Suprapubic skin (tissue), 4 donors: ENCODE measurements at places on chromosomes 5 and 9. TPM values are rescaled to one million over a fixed set of nuclear protein-coding genes. Genes with fewer than 3 reads are reported as not detected.

The STPG3 gene
- not detected for total RNA-seq

The AQP3 gene
- total RNA-seq: 1,636 TPM

The ZCCHC9 gene
- total RNA-seq: 22.8 TPM

The CMBL gene
- total RNA-seq: 4.8 TPM

The CARD6 gene
- 8.2 TPM for total RNA-seq
